ENCODE measurements at places on chromosomes 2 and 18. TPM values are rescaled to one million over a fixed set of nuclear protein-coding genes. Genes with fewer than 3 reads are reported as not detected.

GRCh38 chr2:26838121-26838906, 9.6 kb upstream of the DPYSL5 start:
- DNase-seq = no peak

DNA sequence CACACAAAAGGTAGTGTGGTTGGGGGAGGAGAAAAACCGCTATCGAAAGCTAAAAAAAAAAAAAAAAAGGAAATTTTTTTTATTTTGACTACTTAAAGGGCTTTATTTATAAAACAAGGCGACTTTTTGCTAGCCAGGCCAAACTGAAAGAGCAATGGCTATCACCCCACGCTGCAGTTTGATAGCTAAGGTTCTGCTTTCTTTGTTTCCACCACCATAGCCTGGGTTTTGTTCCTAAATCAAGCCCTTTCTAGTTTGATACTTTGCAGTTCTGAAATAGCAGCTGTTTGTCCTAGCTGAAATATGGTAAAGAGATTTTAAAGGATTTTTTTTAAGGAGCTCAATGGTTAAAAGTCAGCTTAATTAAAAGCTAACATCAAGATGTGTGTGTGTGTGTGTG, 67.4 kb upstream of the ABCA12 start:
- no peak for DNase-seq

DNA sequence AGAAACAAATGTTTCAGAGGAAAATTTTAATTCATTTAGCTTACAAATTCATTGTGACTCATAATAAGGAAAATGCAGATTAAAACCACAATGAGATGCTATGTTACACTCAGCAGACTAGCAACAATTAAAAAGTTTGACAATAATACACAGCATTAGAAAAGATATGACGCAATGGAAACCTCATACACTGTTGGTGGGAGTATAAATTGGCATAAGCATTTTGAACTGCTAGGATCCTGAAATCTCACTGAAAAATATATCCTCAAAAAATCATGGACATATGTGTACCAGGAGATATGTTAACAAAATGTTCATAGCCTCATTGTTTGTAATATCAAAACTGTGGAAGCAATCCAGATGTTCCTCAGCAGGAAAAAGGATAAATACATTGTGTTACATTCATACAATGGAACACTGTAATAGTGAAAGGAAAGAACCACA, 13.7 kb downstream of the CALCRL start:
- no peak for DNase-seq

DNA sequence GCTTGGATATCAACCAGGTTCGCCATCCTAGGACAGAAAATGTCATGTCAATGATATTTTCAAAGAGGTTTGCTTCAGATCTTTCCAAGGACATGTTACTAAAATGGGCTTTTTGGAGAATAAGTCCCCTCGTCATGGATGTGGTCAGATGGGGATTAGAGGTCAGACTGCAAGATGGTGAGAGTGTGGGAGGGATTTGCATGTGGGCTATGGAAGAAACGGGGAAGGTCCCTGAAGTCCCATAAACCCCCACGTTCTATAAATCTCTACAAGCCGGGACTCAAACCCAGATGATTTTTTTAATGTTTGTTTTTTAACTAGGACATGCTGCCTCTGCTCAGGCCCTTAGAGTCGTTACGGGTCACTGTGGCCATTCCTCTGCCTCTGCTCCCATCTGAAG, 37.7 kb upstream of the IGFBP5 start:
- DNase-seq = no peak

The GPR17 gene
- 0.41 TPM for total RNA-seq
